ENCODE measurements at places on chromosomes 7 and 10. TPM values are rescaled to one million over a fixed set of nuclear protein-coding genes. Genes with fewer than 3 reads are reported as not detected.

Gene FKBP9
- 5.1 TPM for polyA plus RNA-seq

Gene FRMD4A
- polyA plus RNA-seq: 8.9 TPM

Gene NEURL1
- polyA plus RNA-seq: 0.71 TPM

Gene TMEM196
- 0.57 TPM for polyA plus RNA-seq

Gene SEM1
- polyA plus RNA-seq: 1,042 TPM

Gene SLC29A4
- polyA plus RNA-seq: 6.4 TPM

Gene NRAP
- not detected for polyA plus RNA-seq
